ENCODE measurements at places on chromosomes 16 and 17.

GRCh38 chr16:89373355-89374110 is 116.8 kb downstream of the ANKRD11 start:
- no peak for DNase-seq

DNA sequence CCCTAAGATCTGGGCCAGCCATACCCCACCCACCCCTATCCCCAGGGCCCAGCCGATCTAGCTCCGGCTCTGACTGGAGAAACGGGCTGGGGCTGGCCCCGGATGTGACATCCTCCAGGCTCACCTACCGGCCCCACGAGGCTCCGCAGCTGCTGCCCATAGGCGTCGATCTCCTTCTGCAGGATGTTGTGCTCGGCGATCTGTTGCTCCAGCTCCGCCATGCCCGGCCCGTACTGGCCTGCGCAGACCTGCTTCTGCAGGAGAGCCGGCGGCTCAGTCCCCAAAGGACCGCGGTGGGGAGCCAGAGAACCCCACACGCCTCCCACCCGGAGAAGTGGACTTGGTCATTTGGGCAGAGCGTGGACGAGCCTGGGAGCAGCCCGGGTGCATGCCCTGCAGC is 4.8 kb downstream of the EVPL start:
- no peak for DNase-seq

GRCh38 chr16:12245921-12246720 is 269.6 kb downstream of the SNX29 start:
- DNase-seq, result no peak

GRCh38 chr17:31843070-31843745 is 15.8 kb downstream of the COPRS start:
- DNase-seq, result no peak

DNA sequence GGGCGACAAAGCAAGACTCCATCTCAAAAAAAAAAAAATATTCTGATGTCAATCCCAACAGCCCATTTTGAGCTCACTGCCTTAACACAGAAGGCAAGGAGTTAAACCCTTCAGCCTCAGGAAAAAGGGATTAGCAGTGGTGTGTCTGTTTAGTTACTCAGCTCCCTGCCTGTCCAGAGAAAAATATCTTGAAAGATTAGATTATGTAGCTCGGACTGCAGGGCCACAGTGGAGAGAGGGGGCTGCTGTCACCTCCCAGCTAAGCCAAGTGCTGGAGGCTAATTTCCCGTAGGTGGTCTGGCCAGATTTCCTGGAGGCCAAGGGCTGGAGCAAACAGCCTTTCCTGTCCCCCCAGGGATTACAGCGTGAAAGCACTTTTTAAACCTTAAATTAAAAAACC is 50.3 kb downstream of the C16orf95 start:
- no peak for DNase-seq

DNA sequence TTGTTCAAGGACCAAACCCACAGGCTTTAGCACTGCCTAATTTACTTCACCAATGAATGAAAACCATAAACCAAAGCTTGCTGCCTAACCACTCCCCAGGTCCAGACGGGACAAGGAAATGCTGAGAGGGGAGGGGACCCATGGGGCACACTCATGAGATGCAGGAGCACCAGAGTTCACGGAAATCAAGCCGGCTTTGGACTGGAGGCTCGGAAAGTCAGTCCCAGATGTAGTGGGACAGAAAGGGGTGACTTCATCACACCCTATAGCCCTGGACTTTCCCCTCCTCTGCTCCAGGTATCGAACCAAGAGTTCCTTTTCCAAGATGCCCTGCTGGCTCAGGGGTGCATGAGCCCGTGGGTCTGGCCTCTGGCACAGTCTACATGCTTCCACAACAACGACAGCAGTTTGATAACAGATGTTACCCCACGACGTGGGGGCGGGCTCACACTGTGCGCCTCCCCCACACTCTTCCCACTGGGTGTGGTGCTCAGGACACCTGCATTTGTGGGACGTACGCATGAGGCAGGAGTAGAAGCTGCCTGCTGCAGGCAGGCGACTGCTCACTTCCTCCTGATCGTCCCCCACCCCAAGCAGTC is 63.2 kb downstream of the AMFR start:
- no peak for DNase-seq

DNA sequence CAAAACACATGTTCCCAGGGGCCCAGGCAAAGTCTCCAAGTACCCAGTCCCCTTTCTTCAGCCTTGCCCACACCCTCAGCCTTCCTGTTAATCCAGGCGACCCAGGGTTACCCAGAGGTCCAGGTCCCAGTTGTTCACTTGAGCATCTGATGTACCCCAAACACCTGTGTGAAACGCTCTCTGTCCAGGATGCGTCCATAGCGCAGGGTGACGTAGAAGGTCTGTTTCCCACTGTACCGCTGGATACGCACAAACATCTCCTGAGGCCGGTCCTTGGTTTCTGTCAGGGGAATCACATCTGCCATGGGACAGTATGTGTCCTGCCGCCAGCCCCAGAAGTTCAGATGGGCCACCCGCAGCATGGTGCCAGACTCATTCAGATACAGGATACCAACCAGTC is 1.6 kb downstream of the TMEM186 start:
- DNase-seq, result no peak

DNA sequence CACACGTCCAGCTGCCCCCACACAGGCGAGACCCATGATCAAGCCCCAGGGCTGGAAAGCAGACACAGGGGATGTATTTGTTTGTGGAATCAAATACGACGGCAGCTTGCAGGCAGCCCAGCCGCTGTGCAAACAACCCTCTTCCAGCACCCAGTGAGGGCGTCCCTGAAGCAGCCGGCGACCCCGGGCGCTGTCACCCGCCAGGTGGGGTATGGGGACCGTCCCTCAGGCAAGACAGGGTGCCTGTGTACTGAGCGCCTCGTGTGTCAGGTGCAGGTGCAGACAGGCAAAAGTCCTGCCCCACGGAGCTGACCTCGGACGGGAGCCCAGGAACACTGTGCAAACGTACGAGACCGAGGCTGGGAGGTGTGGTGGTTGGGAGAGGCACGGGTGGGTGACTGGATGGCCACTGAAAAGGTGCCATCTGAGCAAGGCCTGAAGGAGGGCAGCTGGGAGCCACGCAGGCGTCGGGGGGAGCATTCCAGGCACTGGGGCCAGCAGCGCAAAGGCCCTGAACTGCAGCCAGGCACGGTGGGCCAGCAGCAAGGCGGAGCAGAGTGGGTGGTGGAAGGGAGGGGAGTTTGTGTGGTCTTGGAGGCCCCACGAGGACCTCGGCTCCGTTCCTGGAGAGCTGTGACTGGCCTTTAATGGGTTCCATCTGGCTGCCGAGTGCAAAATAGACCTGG is 48.5 kb downstream of the CBFA2T3 start:
- DNase-seq, result no peak

- DNase-seq, result no peak
Observed at GRCh38 chr16:30104492-30104891, 8.5 kb upstream of the YPEL3 start.

DNA sequence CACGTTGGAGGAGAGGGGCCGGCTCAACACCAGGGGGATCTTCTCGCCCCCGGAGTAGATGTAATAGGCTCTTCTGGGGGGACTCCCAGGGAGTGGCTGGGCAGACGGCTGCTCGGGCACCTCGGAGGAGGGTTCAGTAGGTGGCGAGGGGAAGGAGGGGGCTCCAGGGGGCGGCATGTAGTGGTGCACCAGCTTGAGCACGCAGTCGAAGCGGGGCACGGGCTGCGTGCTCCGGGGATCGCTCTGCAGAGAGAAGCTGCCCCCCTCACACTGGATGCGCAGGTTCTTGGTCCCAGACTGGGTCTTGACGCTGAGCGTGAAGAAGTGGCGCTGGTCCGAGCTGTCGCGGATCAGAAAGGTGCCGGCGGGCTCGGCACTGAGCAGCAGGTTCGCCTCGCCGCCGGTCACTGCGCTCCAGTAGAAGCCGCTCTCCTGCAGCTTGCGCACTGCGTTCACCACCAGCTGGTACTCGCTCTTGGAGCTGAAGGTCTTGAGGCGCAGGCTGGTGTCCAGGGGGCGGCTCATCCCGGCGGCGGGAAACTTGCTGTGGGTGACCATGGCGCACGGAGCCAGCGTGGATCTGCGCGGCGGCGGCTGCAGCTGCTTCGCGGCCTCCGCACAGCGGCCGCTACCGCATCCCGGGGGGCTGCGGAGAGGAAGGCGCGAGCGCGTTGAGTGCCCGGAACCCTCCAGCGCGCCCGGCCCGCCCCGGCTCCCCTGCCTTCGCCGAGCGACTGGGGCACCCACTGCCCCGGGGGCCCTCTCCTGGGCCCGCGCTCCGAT is 1.1 kb downstream of the SOCS3 start:
- DNase-seq, result no peak

- DNase-seq, result no peak
Observed at GRCh38 chr17:33522623-33523022, 229.5 kb upstream of the ASIC2 start.

DNA sequence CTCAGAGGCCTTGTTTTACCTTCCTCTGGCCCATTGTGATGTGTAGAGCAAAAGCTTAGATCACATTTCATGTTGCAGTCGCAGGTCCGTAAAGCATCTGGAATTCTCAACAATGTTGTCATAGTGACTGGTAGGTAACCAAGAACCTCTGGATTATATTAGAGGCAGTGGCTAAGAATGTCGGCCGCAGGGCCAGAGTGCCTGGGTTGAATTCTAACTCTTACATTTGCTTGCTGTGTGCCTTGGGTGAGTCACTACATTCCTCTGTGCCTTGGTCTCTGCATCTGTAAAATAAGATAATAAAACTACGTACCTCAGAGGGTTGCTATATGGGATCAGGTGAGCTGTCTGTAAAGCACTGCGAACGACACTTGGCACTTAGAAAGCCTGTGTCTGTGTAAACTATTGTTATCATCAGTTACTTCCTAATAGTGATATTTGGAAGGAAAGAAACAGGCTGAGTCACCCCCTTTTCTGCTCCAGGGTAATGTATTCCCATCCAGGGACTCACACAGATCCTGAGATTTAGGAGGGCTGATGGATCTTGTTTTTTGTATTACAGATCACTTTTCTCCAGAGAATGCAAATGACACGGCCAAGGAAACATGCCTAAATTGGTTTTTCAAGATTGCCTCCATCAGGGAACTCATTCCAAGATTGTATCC is 52.2 kb downstream of the VPS35L start:
- no peak for DNase-seq

All from stimulated activated CD4-positive, alpha-beta T cell treated with anti-CD3 and anti-CD28 coated beads, Interleukin-1b, Interleukin-23, amount 100 ng/mL, for 1 hour (primary cell).